ENCODE measurements at places on chromosomes 2 and 18. TPM values are rescaled to one million over a fixed set of nuclear protein-coding genes. Genes with fewer than 3 reads are reported as not detected.
A peak's percentile ranks its signal among the peaks of the same experiment; 100 is the strongest.

DNA sequence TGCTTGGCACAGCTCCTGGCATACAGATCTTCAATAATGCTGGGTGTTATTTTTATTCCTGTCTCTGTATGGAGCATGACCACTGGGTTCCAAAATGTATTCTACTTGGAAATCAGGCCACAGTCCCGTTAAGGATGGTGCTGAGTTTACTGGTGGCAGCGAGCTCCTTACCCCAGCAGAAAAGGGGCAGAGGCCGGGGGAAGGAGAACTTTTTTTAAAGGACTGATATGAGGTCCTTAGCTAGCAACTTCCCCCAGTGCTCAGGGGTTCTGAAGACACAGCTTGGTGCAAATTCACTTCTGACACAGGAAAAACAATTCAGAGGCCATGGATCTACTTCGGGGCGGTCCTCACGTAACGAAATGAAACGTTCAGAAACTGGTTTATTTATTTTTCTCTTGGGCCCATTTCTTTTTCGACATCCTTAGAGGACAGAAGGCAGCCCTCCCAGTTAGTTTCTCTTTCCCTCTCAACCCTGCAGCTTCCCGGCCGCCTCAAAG is 872 bp downstream of the RDH14 start:
- peak; percentile 24 for DNase-seq

DNA sequence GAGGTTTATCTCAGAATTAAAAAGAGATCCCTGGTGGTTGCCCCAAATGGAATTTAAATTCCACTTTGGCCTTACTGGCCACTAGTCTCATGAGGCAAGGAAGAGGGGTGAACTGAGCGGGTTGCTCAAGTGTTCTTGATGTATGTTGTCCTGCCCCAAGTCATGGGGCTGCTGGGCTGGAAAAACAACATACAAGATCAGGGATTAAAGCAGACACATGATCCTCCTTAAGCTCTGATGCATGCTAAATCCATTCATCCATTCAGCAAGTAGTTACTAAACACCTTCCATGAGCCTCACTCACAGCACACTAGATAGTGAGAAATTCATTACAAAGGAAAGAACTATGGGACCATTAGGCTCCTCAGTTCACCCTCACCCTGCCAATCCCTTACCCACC is 196.3 kb downstream of the MREG start:
- DNase-seq, result no peak

GRCh38 chr2:61550375-61551209 is 12.4 kb upstream of the XPO1 start:
- DNase-seq, result no peak

DNA sequence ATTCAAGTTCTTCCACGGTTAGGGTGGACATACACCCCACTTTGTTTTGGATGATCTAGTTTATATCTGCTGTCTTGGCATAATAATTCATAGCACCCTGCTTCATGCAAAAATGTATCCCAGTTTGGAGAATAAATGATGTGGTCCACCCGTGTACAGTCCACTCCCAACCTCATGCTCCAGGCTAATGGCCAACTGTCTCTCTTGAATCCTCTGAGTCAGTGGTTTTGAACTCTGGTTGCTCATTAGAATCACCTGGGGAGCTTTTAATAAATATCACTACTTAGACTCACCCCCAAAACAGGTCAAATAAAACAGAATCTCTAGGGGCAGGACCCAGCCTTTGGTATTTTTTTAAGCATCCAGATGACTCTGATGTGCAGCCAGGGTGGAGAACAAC is 78.5 kb downstream of the SDC1 start:
- DNase-seq, result no peak

GRCh38 chr2:24538720-24539119 is 47.7 kb downstream of the NCOA1 start:
- no peak for DNase-seq

DNA sequence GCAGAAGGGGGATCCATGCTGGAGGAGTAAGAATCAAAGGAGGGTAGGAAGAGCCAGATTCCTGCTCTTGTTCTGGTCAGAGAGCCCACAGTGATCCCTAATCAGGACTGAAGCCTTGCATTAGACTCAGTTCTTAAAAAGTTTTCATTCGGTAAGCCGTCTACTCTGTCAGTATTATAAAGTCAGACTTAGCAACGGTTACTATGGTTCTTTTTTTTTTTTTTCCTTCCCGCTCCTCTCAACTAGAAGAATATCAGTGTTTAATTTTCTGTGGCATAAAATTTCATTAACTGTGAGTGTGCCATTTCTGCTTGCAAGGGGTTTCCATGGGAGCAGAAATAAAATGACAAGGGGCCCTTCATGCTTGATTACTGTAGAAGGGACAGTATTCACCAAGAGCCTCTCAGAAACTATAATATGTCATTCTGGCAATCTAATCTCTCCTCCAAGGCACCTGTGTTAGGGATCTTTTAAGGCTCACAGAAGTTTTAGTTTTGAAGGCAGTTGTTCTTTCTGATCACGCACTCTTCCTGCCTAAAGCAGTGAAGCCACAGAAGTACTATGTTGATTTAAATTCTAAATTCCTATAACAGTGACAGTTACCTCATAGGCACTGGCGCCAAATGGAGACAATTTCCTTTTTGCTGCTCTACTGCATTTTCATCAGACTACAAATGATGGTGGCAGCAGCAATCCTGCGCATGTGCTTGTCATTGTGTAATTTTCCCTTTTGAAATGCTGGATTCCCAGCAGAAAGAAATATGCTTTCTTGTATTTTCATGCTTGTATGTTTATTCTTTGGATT is 57.0 kb downstream of the OSBPL6 start:
- no peak for DNase-seq

DNA sequence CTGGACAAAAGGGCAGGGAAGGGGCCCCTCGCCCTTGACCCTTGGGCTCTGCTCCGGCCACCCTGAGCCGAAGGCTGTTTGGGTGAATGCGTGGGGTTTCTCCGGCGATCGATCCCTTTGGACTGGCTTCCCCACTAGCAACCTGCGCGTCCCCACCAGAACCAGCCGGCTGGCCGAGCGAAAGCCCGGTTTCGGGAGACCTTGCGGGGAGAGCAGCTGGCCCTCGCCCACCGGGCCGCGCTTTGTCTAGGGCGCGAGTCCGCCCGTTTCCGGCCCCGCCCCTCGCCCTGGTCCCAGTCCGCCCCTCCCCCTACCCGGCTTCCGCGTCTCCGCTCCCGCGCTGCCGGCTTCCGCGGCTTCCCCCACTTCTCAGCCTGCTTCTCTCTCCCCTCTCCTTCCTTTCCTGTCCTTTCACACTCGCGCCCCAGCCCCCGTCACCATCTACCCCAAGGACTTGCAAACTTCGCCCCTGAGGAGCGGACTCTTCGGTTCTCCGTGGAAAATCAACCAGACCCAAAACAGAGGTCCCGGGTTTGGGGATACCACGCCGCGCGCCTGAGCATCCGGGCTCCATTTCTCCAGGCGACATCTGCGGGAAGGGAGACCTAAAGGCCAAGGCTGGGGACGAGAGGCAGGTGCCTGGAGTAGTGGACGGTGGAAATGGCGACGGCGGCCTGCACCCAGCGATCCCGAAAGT is 48.0 kb upstream of the ATP6V1B1 start:
- no peak for DNase-seq

DNA sequence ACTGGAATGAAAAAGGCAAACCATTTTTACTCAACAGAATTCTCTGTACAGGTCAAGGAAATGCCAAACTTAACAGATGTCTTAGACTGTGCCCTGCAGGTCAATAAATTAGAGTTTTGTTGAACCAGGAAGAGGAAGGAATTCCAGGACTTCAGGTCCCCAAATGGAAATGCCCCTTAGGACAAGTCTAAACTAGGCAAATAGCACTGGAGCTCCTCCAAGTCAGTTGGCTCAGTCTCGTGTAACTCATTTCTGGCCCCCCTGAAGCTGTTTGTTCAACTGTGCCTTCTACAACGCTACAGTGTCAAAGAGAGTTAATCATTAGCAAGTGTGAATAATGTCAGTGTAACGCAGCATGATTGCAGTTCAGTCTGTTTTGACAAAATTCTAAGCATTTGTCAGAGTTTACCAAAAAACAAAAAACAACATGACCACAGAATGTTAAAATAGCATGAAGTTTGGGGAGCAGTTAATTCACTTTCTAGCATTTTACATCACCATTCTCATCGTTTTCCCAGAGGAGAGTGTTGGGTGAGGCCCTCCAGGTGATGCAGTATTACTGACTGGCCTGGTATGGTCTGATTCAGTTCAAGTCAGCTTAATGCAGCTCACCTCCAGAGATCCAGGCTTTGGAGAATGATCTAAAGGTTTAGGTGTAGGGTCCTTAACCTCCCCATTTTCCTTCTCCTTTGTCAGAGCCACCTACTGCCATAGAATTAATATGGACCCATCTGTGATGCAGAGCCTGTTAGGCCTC is 108.1 kb downstream of the AQP4 start:
- peak; percentile 7 for DNase-seq

DNA sequence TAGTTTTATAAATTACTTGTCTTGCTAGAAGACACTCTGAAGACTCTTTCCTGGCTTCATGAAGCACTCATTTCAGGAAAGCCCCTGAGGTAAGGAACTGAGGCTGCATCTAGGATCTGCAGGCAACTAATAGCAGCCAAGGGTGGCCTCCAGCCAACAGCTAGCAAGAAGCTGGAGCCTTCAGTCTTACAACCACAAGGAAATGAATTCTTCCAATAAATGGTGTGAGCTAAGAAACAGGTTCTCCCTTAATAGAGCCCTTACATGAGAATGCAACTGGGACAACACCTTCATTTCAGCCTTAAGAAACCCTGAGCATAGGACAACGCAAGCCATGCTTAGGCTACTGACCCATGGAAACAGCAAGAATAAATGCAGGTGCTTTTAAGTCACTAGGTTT is 254.6 kb upstream of the RBBP8 start:
- no peak for DNase-seq

DNA sequence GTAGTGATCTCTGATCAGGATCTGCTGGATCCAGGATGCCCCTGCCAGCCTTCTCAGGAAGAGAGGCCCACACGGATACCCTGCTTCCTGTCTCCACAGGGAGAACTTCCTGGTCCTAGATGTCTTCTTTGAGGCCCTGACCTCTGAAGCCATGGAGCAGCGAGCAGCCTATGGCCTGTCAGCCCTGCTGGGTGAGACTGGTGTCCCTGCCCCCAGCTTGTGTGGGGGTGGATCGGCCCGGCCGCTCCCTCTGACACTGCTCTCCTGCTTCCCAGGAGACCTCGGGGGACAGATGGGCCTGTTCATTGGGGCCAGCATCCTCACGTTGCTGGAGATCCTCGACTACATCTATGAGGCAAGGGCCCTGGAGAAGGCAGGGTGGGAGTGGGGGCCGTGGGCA is 6.6 kb downstream of the CHPF start:
- no peak for DNase-seq

DNA sequence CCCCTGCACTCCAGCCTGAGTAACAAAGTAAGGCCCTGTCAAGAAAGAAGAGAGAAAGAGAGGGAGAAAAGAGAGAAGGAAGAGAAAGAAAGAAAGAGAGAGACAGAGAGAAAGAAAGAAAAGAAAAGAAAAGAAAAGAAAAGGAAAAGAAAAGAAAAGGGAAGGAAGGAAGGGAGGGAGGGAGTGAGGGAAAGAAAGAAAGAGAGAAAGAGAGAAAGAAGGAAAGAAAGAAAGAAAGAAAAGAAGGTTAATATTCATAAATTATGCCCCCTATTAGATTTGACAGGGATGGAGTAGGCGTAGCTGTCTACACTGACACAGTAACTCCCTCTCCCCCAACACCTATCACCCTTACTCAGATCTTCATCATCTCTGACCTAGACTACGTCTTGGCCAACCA is 202.3 kb downstream of the SP3 start:
- no peak for DNase-seq

The CYP26B1 gene
- 2.1 TPM for total RNA-seq

The FER1L5 gene
- not detected for total RNA-seq

The DTNA gene
- 7.0 TPM for total RNA-seq

The HOXD13 gene
- total RNA-seq, result 0.15 TPM

Data from left colon (tissue), 2 donors.